Activated CD4-positive, alpha-beta T cell treated with anti-CD3 and anti-CD28 coated beads, Interleukin-2, amount 10 ng/mL, durations not matched to agents 7 days and 5 days (primary cell): ENCODE measurements at places on chromosomes 7 and 10.

DNA sequence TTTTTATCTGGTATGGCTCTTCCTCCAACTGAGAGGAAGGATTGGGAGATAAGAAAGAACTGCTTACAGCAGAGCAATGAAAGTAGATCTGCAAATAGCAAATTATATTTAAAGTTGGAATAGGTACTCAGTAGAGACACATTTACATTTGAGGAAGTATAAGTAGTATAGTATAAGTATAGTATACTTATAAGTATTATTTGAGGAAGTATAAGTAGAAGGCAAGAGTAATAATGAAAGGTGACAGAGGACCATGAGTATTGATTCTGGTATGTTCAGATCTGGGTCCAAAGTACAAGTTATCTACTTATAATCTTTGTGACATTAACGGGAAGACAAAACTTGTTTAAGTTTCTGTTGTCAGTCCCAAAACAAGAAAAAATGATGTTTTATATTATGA lies 527.6 kb upstream of the SORCS1 start:
- DNase-seq = no peak

GRCh38 chr10:32976338-32976737 lies 18.3 kb upstream of the ITGB1 start:
- no peak for DNase-seq

DNA sequence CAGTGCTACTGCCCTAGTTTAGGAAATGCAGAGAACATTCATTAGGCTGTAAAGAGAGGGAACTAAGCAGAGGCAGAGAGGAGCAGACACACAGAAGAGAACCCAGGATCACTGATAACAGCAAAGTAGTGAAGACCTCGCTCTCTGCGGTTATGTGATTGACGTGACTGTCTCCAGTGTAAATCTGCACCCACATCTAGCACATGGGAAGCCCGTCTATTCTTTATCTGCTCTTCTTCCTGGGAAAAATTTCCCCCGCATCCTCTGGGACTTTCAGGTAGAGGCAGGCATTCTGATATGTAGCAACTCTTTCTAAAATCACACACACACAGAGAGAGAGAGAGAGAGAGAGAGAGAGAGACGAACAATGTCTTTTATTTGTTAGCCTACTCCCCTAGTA lies 699.6 kb downstream of the GRID1 start:
- no peak for DNase-seq

GRCh38 chr10:127356360-127356759 lies 160.0 kb upstream of the INSYN2A start:
- no peak for DNase-seq

DNA sequence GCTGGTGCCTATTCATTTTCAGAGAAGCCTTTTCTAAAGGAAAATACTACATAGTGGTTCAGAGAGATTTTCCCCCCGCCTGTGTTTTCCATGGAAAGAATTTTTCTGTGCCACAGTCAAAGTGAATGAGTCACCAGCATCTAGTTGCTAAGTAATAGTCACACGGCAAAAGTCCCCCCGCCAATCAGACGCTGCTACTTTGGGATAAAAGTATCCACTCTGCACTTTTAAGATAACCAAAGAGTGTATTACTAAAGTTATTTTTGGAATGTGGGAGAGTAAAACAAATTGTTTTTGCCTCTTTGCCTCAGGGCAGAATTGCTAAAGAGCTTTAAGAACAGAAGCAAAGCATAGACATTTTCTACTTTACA lies 23.5 kb downstream of the ABLIM1 start:
- DNase-seq = no peak

- peak; percentile 33 for DNase-seq
Observed at GRCh38 chr7:152336754-152337368, 98.9 kb downstream of the KMT2C start.

GRCh38 chr10:35025916-35026315 lies 64.2 kb downstream of the CUL2 start:
- DNase-seq = no peak

GRCh38 chr10:76433161-76434005 lies 1002.0 kb downstream of the LRMDA start:
- no peak for DNase-seq

- no peak for DNase-seq
Observed at GRCh38 chr7:67878808-67879207, 882.2 kb downstream of the TYW1 start.

DNA sequence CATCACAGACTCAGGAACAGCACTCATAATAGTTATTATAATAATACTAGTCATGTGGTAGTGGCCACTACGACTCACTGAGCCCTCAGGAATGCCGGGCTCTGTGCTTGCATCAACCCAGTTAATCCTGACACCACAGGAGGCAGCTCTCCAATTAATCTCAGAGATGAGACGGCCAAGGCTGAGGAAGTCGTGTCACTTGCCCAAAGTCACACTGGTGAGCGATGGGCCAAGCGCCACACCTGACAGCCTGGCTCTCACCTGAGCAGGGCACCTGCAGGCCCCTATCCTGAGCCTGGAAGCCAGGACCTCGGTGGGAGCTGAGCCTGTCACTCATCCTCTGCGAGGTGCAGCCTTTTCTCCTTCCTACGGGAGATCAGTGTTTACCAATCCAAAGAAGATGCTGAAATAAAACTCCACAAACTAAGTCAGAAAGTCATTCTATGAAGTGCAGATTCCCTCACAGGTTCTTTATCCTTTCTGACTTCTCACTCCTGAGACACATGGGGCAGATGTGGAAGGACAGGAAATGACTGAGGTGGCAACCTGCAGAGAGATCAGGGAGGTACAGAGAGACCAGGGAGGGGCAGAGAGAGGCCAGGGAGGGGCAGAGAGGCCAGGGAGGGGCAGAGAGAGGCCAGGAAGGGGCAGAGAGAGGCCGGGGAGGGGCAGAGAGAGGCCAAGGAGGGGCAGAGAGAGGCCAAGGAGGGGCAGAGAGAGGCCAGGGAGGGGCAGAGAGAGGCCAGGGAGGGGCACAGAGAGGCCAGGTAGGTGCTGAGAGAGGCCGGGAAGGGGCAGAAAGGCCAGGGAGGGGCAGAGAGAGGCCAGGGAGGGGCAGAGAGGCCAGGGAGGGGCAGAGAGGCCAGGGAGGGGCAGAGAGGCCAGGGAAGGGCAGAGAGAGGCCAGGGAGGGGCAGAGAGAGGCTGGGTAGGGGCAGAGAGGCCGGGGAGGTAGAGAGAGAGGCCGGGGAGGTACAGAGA lies 38.5 kb downstream of the VIPR2 start:
- DNase-seq = no peak

DNA sequence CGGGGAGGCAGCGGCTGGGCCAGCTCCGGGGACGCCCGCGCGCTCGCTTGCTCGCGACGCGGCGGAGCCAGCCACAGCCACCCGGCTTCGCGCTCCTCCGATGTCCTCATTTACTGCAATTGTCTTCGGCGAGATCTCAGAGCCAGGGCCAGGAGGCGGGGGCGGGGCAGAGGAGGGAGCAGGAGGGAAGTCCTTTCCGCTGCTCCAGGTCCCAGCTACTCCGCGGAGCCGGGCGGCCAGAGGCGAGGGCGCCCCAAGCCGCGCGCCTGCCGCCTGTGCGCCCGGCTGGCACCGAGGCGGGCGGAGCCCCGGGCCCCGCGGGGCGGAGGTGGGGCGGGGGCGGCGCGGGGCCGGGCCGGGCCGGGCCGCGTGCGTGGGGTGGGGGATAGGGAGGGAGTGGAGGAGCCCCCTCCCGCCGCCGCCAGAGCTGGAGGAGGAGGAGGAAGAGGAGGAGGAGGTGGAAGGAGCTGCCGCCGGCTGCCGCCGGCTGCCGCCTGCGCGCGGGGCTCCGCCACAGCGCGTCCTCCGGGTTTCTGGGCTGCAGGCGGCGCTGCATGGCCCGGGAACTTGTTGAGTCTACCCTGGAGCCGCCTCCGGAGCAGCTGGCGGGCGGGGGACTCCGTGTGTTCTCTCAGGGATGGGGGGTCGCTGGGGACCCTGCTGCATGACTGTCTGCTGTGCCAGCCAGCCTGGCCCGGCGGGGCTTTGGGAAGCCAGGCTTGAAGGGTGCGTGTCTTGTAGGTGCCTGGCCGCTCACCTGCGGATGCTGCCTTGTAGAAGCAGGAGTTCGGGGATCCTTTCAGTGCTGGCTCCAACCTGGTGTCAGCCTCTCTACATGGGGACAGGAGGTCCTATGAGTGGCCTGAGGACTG lies at the start of gene INSYN2A:
Gene INSYN2A, minus strand, starts transcription at position 310 of the 872 bp plus-strand sequence. CDS start 20,196 bp downstream, outside the sequence.
- DNase-seq = no peak

GRCh38 chr10:120931423-120931822 lies 80.3 kb downstream of the WDR11 start:
- DNase-seq = no peak

DNA sequence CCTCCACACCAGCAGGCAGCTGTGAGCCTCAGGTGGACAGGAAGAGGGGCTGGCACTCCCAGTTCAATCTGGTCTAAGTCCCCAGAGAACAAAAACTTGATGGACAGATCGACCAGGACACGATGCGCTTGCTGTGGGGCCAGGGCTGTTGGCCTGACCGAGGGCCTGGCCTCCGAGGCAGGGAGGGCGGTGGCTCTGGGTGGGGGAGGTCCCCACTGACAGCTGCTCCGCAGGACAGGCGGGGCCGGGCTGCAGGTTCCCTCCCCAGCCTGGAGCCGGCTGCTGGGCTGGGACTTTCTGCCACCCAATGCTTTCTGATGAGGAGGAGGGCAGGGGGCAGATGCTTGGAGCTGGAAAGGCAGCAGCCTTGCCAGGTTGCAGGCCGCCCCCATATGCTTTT lies 37.4 kb upstream of the ADGRA1 start:
- no peak for DNase-seq

- no peak for DNase-seq
Observed at GRCh38 chr7:20032741-20033140, 184.4 kb downstream of the MACC1 start.

GRCh38 chr10:62666275-62666674 lies 138.2 kb upstream of the ADO start:
- no peak for DNase-seq

DNA sequence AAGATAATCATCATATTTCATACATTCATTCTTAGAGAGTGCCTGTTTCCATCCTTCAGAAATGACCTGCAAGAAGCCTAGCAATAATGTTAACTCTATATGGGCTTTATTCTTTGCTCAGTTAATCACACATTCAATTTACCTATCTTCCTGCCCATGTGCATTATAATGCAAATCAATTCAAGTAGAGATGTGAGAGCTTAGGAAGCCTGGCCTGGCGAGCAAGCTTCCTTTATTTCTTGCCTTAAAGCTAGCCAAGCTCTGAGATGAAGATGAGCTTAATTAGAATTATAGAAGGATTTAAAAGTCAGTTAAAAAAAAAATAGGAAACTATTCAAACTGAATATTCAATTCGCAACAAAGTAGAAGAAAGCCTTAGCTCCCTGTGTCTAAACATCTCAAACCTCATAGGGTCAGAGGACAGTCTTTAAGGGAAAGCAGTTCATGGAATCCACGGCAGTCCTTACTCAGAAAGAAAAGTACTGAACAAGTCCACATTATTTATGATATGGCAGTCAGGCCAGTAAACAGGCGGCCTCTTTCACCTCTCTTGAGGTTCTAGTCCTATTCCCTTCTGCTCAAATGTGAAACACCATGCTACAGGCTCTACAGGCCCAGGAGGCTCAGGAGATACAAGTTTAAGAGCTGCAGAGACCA lies 214.1 kb downstream of the TFEC start:
- DNase-seq = no peak

DNA sequence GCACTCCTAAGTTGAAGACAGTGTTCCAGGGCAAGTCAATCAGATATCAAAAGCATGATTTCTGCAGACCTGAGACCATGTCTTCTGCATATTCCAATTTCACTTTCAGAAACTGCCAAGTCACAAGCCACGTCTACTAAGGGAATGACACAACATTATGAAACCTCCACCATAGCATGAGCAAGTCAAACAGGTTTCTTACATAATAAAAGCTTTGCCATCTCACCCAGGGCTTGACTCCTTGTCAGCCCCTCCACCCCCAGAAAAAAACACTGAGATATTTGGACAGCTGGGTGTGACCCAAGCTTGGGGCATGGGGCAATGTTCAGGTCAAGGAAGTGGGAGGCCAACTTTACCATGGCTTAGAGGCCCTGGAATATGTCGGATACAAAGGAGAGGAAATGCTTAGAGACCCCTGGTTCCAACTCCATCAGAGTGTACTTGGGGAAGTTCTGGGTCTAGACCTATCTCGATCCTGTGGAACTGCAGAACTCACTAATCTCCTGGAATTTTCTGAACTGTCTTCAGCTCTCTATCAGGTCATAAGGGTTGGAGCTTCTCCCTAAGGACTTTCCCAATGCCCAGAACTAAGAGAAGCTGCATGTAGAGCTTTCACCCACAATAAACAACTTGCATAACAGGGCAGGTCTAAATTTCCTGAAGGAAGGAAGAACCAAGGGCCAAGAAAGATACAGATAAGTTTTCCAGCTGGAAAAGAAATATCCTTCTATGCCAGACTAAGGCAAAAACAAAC lies 80.6 kb upstream of the NAMPT start:
- DNase-seq = no peak

DNA sequence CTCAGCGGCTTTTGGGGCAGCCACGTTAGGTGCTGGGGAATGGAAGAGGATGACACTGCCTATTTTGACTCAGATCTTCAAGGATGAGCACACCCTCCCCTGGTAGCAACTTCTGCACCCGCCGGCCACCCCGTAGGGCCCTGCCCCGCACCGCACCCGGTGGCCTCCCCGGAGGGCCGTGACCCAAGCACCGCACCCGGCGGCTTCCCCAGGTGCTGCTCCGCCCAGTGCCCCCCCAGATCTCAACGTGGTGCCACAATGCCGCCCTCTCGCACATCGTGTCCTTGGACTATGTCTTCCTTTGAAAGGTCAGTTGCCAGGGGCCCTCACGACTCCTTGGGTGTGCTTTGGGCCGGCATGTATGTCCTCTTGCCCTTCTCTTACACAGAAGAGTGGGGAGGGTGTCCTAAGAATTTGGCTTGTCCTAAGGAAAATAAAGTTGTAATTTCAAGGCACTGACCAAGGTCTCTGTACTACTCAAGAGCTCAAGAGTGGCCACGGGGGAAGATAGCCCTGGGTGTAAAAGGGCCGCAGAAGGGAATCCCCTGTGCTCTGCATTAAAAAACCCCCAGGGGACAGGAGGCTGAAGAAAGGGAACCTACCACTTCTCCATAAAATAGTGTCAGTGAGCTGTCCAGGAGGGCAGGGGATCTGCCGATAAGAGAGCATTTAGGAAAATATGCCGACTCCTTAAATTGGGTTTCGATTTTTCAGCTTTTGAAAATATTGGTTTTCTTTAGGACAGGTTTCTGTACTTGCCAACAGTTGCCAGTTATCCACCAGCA lies 1.6 kb upstream of the LANCL2 start:
- no peak for DNase-seq

DNA sequence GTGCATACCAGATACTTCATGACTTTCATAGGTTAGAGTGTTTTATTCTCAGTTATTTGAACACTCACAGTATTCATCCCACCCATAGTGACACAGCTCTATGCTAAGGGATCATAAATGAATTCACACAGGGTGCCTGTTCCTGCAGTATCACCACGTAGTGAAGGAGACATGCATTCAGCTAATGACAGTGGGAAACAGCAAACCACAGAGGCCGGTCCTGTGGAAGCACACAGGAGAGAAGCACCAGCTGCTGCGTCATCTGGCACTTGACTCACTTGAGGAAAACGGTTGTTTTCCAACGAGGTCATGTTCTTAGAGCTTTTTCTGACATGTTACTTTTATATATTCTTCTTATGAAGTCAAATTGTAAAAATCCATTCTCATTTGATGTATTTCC lies 73.0 kb downstream of the UBE3C start:
- no peak for DNase-seq

- no peak for DNase-seq
Observed at GRCh38 chr7:98196706-98197605, 14.3 kb upstream of the BHLHA15 start.

GRCh38 chr7:158973440-158973839 lies 117.1 kb downstream of the DYNC2I1 start:
- DNase-seq = no peak

GRCh38 chr7:95501261-95501832 lies 15.6 kb downstream of the ASB4 start:
- peak; percentile 36 for DNase-seq

GRCh38 chr10:125023862-125024496 lies 82.1 kb downstream of the ZRANB1 start:
- no peak for DNase-seq
